Spleen (tissue), 13 donors: ENCODE measurements at places on chromosomes 6 and 20. TPM values are rescaled to one million over a fixed set of nuclear protein-coding genes. Genes with fewer than 3 reads are reported as not detected.

- no peak for DNase-seq
Observed at GRCh38 chr6:158715330-158716311, 65.8 kb downstream of the SYTL3 start.

DNA sequence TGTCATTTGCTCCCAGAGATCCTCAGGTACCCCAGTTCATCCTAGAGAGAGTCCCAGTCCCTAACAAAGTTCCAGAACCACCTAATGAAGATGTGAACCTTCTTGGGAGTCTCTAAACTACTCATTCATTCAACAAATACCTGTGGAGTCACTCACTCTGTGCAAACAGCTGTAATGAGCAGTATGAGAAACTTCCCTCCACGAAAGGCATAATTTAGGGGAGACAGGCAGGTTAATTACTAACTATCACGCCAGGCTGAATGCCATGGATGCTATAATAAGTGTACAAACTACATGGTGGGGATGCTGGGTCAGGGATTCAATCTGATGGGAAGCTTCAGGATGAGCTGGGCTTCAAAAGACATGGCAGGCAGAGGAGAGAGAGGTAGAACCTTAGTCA is 70.1 kb upstream of the AFDN start:
- no peak for DNase-seq

Gene MUC22
- total RNA-seq, result not detected

DNA sequence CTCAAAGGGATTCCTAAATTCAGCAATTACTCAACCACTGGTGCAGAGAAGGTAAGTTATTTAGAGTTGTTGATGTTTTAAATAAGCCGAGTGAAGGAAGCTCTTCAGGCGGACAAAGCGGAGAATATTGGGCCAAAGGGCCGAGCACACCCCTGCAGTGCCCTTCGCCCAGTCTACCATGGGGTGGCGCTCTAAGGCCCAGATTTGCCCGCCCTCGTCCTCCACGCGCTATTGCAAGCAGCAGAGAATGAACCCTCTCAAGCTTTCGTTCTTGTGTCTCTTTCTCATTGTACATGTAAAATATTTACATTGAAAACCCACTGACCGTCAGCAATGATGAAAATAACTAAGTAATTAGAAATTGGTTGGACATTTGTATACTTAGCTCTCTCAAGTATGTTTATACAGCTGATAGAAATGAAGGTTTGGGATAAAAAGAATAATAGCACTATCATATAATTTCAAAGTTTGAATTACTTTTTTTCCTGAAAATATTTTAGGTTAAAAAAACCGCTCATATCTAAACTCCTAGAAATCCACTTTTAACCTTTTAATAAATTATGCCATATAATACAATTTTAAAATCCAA is 195.0 kb upstream of the CEP162 start:
- DNase-seq, result no peak

DNA sequence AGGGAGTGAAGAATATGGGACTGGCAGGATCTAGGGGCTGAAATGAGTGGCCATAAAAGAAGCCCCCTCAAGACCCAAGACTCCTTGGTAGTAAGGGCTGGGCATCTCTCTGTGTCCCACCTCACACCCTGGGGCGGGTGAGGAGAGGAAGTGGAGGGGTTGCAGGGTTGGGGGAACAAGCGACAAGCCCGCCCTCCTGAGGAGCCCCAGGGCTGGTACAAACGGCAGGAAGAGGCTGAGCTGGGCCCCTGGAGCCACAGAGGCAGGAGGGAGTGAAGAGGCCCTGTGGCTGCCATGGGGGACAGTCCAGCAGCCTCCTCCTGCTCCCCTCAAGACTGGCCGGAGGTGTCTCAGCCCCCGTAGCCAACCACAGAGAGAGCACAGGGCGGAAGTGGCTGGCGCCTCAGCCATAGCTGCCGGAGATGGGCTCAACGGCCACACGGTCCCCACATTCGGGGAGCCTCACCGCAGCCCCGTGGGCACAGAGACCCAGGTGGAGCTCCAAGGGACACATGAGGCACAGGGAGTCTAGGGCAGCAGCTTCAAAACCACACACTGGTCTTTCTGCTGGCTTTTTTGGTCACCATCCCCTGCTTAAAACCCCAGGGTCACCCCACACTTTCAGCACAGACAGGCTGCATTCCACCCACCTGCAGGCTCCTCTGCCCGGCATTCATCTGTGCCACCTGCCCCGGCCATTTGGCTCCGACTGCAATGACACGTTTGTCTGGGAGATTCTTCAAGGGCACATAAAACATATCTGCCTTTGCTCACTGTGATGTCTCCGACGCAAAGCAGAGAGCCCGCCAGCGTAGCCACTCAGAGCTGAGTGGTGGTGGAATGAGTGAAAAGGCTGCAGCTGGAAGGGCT is 524 bp downstream of the C20orf203 start:
- peak; percentile 87 for DNase-seq

DNA sequence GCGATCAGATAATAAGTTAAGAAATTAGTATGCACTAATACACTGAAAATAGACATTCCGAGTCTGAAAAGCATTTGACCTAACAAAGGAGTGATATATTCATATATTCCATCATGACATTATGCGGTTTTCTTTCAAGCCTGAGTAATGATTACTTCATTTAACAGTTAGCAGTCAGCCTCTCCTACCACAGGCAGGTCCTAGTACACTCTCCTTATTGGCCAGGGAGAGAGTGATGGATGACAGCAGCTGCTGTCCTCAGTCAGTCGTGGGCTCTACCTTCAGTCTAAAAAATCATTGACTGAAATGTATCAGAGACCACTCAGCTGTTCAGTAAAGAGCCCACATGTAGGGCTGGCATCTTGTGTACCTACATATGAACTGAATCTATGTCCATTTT is 33.2 kb upstream of the VGLL2 start:
- no peak for DNase-seq

DNA sequence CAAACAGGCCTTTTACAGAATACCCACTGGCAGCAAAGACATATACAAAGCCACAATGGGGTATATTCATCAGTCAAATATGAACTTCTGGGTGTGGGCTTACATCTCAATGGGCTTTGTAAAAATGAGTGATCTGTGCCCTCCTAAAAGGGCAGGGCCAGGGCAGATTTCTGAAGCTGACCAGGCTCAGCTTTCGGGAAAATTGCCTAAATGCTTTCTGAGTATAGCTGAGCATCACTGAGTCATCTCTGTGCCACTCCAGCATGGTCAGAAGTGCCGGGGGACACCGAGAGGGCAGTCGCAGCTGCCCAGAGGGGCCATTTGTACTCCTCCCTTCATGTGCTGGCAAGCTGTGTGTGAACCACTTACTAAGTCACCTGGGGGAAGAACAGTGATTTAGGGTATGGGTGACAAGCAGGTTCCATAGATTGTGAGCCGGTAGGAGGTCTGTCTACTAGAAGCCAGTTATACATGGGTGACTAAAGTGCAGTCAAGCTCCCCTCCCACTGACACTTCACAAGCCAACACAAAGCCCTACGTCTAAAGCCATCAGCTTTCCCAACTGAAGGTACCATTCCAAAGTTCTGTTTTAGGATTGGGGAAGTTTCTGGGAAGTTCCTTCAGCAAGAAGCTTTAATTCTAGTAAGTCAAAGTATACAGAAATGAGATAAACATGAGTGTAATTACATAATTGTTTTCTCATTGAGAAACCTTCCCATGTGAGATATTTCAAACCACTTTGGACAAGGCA is 147.6 kb upstream of the TAB2 start:
- DNase-seq, result no peak

Gene ARG1
- total RNA-seq, result 19.7 TPM

Gene TTBK1
- 0.12 TPM for total RNA-seq

Gene PNLDC1
- 0.44 TPM for total RNA-seq

- DNase-seq, result no peak
Observed at GRCh38 chr6:30311671-30312070, 15.1 kb upstream of the TRIM39 start.

Gene OXT
- not detected for total RNA-seq

DNA sequence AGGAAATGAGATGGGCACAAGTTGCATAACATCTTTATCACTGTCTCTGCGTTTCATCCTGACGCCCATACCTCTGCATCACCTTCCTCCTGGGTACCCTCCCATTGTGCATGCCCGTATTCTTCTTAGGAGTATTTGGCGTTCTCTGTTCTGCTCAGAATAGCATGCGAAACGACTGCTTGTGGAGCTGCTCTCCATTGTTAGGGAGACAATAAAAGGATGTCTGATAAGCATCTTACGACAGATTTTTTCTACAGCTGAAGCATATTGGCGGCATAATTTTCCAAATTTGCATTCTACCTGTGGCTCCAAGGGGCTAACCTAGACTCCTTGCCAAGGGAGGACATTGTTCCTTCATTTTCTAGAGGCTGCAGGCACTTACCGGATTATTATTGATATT is 118.6 kb downstream of the EDN1 start:
- no peak for DNase-seq
